ENCODE measurements at places on chromosomes 3 and 15.

- no peak for DNase-seq
Measured at GRCh38 chr15:34734303-34734702, 20.5 kb downstream of the GJD2 start.

GRCh38 chr3:159974-160373 lies 36.6 kb upstream of the CHL1 start:
- no peak for DNase-seq

- DNase-seq = no peak
Measured at GRCh38 chr15:53830707-53831386, 71.4 kb upstream of the WDR72 start.

- no peak for DNase-seq
Measured at GRCh38 chr15:100314809-100315400, 26.9 kb downstream of the ADAMTS17 start.

DNA sequence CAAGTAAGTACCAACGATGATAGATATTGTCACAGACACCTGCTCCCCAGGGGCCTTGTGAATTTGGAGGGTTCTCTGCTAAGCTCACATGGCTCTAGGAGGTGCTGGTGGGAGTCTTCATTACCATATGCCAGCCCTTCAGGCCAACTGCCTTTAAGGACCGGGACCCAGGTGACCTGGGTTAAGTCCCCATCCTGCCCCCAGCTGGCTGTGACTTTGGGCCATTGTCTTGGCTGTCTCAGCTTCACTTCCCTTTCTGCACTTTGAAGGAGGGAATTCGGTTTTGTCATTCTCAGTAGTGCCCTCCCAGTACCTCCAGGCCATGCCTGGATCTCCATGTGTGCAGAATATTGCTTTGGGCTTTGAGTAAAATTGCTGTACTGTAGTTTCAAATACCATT lies 72.8 kb upstream of the ACAD9 start:
- DNase-seq = no peak

DNA sequence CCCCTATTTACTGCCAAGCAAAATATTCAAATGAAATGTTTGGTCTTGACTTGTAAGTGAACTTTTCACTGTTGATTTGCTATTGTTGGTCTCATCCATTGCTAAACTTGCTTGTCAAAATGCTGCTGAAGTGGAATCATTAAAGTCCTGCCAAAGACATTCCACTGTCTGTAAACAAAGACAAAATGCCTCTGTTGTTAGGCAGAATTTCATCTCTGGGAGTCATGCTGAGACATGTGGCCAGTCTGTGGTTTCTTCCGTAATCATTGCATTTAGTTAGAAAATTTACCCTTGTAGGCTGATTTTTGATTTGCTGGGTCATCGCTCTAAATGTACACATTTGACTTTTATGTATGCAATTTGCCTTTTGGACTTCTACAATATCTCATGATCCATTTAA lies 577.7 kb downstream of the MECOM start:
- peak; percentile 74 for DNase-seq

DNA sequence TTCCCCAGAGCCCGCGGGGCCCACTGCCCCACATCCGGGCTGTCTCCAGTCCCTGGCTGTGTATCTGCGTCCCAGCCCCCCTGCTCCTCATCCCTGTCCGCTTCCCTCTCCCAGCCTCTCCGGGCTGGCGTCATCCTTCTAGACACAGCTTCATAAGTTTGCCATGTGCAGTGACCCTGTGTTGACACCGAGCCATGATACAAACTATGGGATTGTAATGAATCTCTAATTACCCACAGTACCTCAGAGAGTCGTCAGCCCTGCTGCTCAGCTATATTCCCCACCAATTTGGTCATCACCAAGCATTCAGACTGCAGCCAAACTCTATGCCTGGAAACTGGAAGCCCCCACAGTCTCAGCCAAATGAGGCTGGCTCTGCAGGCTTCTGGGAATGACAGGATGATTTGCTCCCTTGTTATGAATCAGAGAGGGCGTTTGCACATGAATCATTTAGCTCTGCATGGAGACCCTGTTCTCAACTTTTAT lies 466.1 kb upstream of the ATP11B start:
- DNase-seq = no peak

DNA sequence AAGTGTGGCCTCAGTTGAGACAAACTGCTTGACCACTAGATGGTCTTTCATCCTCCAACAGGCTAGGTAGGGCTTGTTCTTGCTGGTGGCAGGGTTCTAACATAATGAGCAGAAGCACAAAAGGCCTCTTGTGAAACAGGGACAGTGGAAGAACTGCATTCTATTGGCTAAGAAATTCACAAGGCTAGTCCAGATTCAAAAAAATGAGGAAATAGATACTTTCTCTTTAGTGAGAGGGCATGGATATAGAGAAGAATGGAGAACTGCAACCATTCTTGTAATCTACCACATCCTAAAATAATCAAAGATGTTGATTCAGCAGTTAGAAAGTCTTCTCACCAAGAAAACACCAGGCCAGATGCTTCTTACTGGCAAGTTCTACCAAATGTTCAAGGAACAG lies 143.7 kb upstream of the LRIG1 start:
- DNase-seq = no peak

GRCh38 chr15:78359041-78359808 lies 19.1 kb downstream of the CRABP1 start:
- DNase-seq = no peak

GRCh38 chr3:117523418-117523817 lies 813.8 kb downstream of the TUSC7 start:
- no peak for DNase-seq

DNA sequence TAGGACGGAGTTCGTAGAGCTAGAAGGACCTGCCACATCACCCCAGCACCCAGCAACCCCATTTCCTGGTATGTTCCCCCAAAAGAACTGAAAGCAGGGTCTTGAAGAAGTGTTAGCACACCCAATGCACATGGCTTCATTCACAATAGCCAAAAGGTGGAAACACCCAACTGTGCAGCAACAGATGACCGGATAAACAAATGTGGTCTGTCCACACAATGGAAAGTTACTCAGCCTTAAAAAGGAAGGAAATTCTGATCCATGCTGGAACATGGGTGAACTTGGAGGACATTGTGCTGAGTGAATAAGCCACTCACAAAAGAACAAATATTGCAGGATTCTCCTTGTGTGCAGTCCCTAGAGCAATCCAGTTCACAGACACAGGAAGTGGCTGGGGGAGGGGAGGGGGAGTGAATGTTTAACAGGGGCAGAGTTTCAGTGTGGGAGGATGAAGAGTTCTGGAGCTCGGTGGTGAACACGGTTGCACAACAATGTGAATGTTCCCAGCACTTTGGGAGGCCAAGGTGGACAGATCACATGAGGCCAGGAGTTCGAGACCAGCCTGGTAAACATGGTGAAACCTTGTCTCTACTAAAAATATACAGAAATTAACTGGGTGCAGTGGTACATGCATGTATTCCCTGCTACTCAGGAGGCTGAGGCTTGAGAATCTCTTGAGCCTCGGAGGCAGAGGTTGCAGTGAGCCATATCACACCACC lies 157.5 kb downstream of the NUP210 start:
- DNase-seq = no peak

DNA sequence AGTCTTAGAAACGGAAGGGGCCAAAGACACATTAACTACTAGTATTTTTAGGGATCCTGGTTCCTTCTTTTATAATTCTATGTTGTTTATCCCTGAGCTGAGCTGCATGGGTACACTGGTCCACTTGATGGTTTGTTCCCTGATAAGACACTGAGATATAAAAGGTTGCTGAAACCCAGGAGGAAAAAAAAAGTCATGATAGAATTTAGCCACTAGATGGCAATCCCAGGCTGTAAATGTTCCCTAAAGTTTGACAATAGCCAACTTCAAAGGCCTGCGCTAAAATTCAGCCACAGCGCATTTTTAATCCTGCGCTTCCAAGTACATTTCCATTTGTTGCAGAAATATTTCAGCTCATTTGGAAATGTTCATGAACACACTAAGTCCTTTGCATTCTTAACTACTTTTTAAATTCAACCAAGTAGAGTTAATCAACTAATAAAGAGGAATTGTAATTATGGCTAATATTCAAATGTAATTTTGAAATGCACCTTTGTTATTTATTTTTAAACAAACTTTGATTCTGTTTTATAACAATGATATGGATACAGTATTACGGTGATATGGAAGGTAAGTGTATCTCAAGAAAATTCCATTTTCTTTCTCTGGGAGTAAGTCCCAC lies 249.3 kb upstream of the FEZF2 start:
- peak; percentile 32 for DNase-seq

DNA sequence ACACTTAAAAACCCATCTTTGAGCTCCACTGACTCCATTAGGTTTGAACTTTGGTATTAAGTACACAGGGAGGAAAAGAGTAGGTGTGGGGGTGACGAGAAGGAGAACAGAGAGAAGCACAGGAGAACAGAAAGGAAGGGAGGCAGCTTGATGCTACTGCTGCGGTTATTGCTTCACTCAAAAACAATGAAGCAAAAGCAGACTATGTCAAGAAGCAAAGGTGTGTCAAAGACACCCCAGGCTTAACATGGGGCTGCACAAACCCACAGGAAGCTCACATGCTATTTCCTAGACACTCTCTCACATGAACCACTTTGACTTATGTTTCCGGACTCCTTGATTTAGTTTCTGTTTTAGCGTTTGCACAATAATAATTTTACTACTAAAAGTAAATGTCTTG lies 961.0 kb upstream of the CFAP20DC start:
- DNase-seq = no peak

- DNase-seq = no peak
Measured at GRCh38 chr3:154139996-154140436, 18.8 kb downstream of the ARHGEF26 start.

DNA sequence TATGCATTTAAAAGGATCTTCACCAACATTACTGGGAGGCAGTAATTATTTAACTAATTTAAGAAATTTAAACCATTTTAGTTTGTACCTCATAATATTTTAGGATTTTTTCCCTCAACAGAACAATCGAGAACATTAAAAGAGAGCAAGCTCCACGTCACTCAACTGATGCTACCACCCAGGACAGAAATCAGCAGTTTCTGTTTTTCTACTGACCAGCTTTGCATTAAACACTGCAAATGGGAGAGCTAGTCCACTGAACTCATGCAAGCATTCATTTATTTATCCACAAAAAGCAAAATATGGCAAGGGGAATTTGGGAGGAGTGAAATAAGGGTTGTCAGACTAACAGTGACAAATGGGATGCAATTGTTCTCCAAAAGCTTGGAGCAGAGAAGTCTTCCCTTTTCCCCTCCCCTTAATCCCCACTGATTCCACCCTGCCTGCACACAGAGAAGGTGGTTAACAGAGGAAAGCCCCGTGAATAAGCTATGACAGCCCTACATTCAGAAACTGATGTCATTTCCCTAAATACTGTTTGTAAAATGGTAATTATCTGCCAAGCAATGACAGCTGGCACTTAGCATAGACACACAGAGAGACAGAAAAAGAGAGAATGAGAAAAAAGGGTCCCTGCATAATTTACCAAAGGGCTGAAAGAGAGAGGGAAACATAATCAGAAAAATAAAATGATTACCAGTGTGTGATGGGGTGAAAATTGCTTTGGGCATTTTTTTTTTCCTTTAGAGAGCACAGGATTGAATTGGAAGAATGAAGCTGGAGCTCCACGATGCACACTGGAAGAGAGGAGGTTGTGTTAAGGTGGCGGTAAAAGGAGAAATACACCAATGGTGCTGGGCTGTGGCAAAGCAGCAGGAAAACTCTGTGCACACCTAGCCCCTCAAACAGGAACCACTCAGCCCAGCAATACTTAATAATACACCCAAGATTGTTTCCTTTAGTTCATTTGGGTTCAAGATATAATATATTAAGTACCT lies 777.4 kb downstream of the TUSC7 start:
- no peak for DNase-seq

GRCh38 chr3:8824238-8824637 lies 54.8 kb upstream of the OXTR start:
- DNase-seq = no peak

Measured in RWPE1 (cell line).